ENCODE measurements at places on chromosomes 4 and X. TPM values are rescaled to one million over a fixed set of nuclear protein-coding genes. Genes with fewer than 3 reads are reported as not detected.

- no peak for DNase-seq
Observed at GRCh38 chr4:33959519-33959918, 2284.8 kb downstream of the ARAP2 start.

DNA sequence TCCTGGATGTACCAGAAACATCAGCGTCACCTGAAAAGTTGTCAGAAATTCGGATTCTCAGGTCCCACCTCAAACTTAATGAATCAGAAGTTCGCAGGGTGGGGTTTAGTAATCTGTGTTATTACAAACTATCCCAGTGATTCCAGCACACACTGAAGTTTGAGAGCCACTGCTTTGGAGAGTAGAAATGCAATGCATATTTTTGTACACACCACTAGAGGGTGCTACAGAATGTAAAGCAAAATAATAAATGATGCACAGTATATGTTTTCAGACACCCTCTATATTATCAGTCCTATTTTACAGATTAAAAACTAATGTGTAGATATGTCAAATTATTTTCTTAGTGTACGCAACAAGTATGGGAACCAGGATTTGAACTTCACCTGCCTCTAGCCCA is 2.4 kb upstream of the MORF4L2 start:
- DNase-seq = no peak

DNA sequence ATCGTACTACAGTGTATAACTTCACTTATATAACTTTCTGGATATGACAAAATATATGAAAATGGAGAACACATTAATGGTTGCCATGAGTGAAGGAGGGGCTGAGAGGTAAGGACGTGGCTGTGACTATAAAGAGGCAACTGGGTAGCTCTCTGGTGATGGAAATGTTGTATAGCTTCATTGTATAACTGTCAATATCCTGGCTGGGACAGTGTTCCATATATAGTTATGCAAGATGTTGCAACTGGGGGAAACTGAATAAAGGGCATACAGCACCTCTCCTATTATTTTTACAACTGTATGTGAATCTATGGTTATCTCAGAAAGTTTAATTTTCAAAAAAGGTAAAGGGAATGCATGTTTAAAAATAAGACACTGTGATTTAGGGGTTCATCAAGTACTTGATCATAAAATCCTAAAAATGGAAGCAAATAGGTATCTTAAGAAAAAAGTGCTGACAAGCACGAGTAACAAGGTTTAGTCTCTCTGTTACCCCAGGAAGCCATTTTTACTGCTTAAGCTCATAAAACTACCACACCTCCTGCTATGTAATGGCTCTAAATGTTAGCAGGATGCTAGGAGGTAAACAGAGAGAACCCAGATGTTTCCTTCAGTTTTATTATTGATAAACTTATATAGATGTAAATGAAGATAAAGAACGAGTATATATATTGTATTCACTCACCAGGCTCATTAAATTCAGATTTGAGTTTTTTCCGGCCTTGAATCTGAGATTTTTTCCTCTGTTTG is 34.0 kb downstream of the NAF1 start:
- DNase-seq = no peak

CFP gene
- 2.2 TPM for total RNA-seq

LONRF3 gene
- total RNA-seq = 5.7 TPM

DNA sequence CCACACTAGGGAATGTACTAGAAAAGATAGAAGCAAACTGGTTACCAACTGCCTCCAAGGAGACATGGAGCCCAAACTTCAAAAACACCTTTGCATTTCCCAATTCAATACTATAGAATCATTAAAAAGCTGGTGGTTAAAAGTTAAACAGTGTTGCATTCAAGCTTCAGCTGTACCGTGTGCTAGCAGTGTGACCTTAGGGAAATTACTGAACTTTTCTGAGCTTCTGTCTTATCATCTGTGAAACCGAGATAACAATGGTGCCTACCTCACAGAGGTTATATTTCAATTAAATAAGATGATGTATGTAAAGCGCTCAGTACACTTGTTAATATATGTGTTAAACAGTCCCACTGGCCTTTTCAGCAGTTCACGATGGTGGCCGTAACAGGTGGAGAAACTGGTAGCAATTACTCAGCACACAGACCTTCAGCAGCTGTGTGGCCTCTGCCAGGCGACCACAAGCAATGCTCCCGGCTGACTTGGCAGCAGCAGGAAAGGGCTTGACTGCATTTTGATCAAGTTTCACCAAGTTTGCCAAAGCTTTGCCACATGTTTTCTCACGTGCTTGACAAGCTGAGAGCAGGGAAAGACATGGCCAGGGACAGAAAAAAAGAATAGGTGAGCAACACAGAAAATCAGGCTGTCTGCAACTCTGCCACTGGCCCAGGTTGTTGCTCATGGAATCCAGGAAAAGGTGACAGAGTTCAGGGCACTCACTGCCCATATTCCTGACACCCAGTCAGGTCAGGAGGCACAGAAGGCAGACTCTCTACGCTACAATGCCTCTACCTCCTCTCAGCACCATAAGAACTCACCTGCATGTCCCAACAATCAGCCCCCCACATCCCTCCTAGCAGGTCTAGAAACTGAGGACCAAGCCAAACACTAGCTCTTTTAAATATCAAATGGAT is 72.1 kb downstream of the PARM1 start:
- DNase-seq = no peak

VCX gene
- total RNA-seq = not detected

- no peak for DNase-seq
Observed at GRCh38 chr4:106652095-106652494, 283.5 kb upstream of the GIMD1 start.

GRCh38 chr4:19575924-19576323 is 675.8 kb upstream of the SLIT2 start:
- DNase-seq = no peak

TMEM35A gene
- total RNA-seq = 35.7 TPM

DNA sequence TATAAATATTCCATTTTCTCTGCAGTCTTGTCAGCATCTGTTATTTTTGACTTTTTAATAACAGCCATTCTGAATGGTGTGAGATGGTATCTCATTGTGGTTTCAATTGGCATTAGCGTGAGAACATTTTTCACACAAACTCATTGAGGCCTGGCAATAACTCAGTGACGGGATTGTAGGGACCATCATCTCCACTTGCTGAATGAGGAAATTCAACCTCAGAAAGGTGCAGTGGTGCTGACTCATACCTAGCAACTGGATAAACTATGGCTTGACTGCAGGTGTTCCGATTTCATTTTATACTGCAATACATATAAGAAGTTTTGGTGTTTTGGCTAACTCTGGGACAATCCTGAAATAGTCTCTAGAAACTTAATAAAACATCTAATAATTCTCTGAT is 88.3 kb upstream of the DDIT4L start:
- DNase-seq = no peak

NLGN3 gene
- total RNA-seq = 70.5 TPM

- DNase-seq = no peak
Observed at GRCh38 chrX:55924574-55924973, 207.0 kb downstream of the RRAGB start.

DNA sequence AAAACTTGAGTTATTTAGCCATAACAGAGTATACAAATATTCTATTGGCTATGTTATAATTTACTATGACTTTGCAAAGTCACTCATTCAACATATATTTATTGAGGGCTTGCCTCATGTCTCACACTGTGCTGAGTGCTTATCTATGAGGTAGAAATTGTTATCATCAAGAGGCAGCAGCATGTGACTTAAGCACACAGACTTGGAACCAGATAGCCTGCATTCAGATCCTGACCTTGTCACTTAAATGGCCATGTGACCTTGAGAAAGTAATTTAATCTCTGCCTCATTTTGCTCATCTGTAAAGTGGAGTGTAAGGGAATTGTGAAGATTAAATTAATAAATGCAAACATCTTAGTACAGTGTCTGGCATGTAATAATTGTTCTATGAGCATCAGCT is 10.1 kb upstream of the EXOSC9 start:
- DNase-seq = no peak

SLC26A1 gene
- total RNA-seq = 1.0 TPM

DNA sequence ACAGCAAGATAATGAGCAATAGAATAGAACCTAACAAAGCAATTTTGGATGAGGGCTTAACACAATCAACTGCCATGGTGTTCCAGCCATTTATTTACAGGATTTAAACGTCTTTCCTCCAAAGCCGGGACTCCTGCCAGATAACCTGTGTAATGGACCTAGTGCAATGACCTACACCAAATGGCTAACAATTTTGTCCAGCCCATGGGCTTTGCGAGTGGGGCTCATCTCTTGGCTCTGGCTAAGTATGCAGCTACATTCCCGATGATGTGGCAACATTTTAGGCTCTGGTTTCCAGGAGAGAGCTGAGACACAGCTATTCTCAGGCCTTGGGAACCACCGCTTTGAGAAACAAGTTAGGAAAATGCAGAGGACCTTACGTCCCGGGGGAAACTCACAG is 822.3 kb upstream of the FTHL17 start:
- DNase-seq = no peak

CXCL10 gene
- not detected for total RNA-seq

DNA sequence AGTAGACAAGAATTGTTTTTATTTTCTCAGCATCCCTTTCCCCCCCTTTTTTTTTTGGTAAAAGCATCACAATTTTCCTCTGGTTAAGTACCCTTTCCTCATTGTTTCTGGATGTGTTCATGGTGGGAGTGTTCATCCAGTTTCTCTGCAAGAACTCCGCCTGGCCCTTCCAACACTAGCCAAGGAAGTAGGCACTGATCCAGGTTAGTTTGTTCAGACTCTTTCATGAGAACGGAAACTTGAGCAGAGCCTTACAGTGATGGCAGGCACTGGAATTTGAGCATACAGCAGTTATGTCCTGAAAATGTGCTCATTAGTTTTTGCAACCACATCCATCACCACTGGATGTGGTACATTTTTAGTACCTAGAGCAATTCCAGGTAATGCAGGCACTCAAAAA is 336.1 kb upstream of the BOD1L1 start:
- DNase-seq = no peak

DNA sequence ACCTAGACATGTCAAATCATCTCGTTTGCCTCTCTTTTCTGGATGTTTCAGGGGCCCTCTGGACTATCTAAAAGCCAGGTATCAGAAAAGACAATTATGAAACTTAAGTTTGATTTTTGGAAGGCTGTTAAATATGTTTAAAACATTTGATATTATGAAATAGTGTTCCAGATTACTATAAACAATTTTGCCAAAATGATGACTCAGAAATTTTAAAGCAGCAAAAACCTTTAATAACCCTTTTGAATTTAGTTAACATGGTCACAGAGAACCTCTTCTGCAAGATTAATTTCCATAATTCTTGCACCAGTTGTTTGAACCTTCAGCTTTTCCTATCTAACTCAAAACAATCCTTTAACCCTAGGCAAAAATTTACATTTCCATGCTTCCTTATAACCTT is 18.8 kb upstream of the FAM47E start:
- no peak for DNase-seq

GRCh38 chr4:85707611-85708010 is 232.7 kb downstream of the ARHGAP24 start:
- DNase-seq = no peak

DNA sequence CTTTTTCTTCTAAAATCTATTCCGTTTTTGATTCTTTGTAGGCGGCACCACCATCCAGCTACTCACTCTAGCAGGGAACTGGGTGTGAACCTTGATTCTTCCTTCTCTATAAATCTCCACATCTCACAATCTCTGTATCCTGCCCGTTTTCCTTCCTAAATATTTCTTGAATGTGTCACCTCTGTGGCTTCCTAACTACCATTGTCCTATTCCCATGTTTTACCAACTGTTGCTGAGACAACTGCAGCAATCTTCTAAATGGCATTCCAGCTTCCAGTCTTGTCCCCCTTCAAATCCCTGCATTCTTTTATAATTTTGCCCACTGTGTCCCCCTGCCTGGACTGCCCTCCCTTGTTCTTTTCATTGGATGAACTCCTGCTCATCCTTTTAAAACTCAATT is 641.3 kb downstream of the RPA4 start:
- DNase-seq = no peak

- no peak for DNase-seq
Observed at GRCh38 chr4:3644849-3645627, 112.8 kb upstream of the LRPAP1 start.

DNA sequence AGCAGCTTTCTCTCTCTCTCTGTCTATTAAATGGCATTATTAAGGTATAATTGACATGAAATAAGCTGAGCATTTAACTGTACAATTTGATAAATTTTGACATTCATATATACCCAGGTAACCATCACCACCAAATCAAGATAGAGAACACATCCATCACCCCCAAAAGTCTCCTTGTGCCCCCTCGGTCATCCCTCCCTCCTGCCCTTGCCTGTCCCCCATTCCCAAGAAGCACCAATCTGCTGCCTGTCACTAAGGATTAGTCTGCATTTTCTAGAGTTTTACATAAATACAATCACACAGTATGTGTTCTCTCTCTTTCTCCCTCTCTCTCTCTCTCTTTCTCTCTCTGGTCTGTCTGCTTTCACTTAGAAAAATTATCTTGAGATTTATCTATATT is 25.0 kb upstream of the TMEM154 start:
- DNase-seq = no peak

DNA sequence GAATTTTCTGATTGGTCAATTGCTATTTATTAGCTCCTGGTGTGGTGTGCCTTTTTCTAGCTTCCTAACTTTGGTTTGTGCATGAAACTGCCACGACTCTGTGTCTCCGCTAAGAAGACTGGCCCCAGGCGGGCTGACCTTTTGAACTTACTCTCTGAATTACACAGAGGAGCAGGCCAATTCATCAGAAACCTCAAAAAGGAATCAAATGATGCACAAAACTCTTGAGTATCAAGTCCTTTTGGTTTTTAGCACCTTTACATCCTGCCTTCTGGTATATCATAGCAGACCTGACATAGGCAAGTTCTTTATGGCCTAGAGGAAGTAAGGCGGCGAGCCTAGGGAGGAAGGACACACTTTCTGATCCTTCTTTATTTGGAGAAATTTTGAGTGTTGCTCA is 17.6 kb downstream of the TKTL1 start:
- DNase-seq = no peak

CT45A5 gene
- 0.74 TPM for total RNA-seq

GRCh38 chr4:119506806-119507205 is 121.8 kb downstream of the PDE5A start:
- no peak for DNase-seq

DNA sequence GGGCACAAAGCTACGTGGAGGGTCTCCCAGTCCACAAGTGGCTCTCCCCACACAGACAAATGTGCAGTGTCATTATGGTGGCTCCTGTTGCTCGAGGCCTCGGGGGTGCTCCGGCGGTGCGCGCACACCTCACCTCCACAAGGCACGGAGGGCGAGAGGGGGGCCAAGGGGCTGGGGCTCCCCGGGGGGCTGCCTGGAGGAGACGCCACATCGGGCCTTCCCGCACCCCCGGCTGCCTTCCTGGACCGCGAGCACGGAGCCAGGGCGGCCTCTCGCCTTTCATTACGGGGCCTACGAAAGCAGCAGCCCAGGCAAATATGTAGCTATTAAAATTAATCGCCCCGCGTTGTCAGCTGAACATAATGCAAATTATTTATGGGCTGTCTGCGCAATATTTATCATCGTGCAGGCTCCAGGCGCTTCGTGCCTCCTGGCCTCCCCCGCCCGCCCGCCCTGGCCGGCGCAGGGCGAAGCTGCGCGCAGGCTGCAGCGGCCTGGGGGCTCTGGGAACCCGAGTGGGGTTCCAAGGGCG is 70.8 kb upstream of the BCOR start:
- DNase-seq = no peak

PAGE4 gene
- total RNA-seq = not detected
